ENCODE measurements at places on chromosomes 6 and 20.

GRCh38 chr6:156167625-156168071 is 609.5 kb upstream of the ARID1B start:
- DNase-seq, result no peak

DNA sequence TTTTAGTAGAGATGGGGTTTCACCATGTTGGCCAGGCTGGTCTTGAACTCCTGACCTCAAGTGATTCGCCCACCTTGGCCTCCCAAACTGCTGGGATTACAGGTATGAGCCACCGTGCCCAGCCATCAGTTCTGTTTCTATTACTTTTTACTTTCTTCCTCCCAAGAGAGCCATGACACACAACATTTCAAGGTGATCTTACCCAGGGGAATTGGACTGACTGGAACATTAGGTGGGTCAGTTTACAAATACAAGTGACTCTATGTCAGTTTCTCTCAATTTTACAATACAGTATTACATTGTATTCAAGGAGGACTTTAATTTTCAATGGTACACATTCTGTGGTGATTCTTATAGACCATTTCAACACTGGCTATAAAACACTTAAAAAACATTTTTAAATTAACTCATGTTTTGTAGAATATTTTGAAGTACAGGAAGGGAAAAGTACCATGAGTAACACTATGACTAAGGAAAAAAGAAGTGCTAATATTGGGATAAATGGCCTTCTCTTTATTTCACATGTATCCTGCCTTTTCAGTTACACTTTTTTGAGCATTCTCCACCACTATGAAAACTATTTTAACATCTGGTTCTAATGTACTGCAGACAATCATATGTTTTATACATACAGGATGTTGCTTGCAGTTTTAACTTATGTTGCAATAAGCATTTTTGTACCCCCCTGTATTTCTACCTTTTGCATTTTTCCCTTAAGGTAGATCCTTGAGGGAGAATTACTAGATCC is 8.4 kb downstream of the TPBG start:
- DNase-seq, result no peak

GRCh38 chr6:134585517-134585873 is 267.6 kb upstream of the SGK1 start:
- DNase-seq, result no peak

DNA sequence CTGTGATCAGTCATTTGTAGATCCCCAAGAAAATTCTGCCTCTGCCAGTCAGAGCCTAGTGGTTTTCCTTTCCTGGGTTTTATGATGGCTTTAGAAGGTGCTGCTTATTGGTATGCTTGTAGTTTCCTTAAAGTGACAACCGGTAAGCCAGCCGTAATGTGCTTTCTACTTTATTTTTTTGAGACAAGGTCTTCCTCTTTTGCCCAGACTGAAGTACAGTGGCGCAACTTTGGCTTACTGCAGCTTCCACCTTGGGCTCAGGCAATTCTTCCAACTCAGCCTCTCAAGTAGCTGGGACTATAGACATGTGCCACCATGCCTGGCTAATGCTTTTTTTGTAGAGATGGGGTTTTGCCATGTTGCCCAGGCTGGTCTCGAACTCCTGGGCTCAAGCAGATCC is 23.5 kb downstream of the MCM8 start:
- no peak for DNase-seq

DNA sequence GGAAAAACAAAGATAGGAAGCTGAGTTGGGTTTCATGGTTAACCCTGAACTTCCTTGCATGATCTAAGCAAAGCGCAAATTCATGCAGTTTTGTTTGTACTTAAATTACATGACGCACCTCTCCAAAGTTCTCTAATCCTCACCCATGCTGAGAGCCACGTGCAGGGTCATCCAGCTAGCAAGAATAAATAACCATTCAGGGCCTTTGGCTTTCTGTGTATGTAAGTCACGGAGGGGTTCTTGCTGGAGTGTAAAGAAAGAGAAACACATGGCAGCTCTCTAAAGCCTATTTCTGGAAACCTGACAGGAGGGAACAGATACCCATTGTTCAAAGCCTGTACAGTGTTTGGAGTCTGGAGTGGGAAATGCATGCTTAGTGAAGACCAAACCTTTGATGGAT is 171.7 kb upstream of the CCN2 start:
- DNase-seq, result no peak

DNA sequence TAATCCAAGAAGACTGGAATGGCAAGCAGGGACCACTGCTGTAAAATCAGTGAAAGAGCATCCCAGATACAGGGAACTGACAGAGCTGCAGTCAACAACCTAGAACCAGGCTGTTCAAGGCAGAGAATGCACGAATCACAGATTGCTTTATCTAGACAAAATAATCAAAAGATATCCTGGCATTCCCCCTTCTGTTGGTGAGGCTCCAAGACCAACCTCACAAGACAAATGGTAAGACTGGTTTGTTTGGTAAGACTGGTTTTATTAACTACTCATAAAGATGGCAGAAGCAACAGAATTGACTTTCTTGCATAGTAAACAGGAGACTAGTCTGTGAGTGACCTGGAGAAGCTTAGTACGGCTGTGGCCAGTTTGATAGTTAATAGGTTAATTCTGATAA is 88.8 kb upstream of the AHI1 start:
- DNase-seq, result no peak

DNA sequence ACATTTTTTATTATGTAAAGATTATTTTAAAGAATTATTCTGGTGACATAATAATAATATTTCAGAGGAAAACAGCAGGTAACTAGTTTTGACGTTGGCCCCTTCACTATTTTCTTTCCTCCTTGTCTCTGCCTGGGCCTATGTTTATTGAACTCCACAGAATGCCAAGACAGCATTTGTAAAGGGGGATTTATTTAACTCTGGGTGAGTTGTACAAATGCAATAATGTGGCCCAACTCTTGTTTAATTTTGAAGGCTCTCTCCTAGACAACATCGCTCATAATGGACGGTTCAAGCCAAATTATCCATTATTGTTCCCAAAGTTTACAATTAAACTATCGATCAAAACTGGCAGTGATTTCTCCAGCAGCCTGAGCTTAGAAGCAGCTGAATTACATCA is 374.3 kb upstream of the SLC35B3 start:
- DNase-seq, result no peak

DNA sequence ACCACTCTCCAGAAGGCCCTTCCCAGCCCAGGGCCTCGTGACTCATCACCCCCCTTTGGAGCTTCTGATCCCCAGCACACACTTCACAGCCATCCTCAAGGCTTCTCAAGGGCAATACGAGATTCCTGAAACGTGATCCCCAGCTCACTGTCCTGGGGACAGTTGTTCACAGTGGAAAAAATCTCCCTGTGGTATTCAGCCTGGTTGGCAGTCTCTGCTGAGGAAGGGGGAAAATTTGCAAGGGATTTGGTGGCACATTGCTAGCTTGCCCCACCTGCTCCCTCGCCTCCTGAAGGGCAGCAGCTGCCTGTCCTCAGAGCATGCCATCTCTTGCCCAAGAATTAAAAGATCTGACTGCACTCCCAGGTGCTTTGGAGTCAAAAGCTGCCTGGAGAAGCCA is 20.7 kb upstream of the PKHD1 start:
- DNase-seq, result no peak

GRCh38 chr6:52562911-52563310 is 13.9 kb downstream of the TRAM2 start:
- DNase-seq, result no peak

DNA sequence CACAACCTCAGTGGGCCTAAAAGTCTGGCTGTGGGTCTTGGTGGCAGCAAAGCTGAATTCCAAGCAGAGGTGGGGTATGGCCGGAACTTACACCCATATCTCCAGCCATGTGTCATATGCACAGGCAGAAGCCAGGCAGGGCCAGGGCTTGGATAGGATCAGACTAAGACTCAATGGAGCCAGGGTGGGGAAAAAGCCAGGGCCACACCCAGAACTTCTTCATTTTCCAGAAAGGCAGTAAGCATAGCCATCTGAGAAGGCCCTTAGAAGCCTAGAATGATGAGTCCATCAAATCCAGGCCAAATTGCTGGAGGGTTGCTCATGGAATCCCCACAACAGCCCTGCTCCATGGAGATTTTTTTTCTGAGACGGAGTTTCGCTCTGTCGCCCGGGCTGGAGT is 116.2 kb upstream of the SRSF6 start:
- no peak for DNase-seq
